Cardiac septum (tissue), 1 donor: ENCODE measurements at places on chromosomes 16 and 17. TPM values are rescaled to one million over a fixed set of nuclear protein-coding genes. Genes with fewer than 3 reads are reported as not detected.

GRCh38 chr17:48583708-48584222 lies 5.6 kb upstream of the HOXB4 start:
- no peak for DNase-seq

- no peak for DNase-seq
Measured at GRCh38 chr17:50966163-50966666, 100.1 kb upstream of the TOB1 start.

DNA sequence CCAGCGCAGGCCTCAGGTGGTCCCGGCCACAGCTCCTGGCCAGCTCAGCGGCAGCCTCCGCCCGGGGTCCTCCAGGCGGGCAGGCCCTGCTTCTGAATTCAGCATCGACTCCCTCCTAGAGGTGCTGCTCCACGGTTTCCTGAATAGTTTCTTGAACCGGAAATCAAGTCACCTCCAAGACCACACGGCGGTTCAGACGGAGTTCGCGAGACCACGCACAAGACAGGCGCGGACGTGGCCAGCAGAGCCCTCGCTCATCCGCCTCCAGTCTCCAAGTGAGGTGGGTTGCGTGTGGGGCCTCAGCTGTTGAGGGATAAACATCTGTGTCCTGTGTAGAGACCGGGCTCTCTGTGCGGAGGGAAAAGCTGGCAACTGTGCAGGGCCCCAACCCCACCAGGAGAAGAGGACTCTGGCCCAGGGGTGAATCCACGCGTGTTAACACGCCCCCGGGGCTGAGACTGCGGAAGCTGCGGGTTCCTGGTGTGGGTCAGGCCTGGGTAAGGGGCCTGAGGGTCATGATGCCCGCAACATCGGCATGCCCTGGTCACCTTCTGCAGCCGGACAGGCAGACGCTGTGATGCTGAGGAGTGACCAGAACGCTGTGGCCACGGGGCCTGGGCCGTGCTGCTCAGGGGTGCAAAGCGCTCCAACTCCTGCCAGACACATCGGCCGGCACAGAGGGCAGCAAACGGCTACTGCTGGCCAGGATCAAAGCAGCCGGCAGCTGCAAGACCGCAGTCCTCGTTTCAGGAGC lies 55.0 kb upstream of the METRNL start:
- no peak for DNase-seq

- DNase-seq: peak; percentile 96
Measured at GRCh38 chr17:7889166-7889955, 772 bp downstream of the CHD3 start.

DNA sequence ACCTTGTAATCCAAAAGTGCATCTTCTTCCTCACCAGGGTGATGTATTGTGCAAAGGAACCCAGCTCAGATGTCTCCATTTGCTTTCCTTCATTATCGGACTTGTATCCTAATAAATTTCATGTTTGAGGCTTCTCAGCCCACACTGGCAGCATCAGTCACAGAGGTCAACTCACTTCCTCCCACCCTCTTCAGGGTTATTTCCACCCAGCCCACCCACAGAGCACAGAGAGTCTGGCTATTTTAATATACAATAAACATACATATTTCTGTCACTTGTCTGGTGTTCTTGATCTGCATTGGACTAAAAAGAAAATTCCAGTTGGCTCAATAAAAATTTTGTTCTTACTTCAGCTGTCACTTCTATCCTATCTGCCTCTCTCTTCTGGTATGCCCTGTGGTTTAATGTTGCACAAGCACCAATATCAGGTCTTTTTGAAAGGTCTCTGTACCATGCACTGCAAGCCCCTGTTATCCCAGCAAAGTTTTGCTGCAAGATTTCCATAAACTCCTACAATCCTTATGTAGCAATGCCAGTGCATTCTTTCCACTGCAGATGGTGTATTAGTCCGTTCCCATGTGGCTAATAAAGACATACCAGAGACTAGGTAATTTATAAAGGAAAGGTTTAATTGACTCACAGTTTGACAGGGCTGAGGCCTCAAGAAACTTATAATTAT lies 201.8 kb downstream of the CDH11 start:
- no peak for DNase-seq

Gene GCGR
- not detected for total RNA-seq

Gene ERAL1
- 31.3 TPM for total RNA-seq

Gene DLX3
- total RNA-seq: not detected

Gene MAF
- total RNA-seq: 8.9 TPM

Gene ARL5C
- total RNA-seq: not detected
